ENCODE measurements at places on chromosomes 5 and 9. TPM values are rescaled to one million over a fixed set of nuclear protein-coding genes. Genes with fewer than 3 reads are reported as not detected.

Gene GAPT
- not detected for total RNA-seq

Gene PPP1R26
- 1.2 TPM for total RNA-seq

Gene TMEM171
- not detected for total RNA-seq

- no peaks in the 10 kb centered on the region for H3K36me3 ChIP-seq
- no peak for DNase-seq
- H3K27me3 ChIP-seq: no peaks in the 10 kb centered on the region
These were observed 97.6 kb downstream of the NUDT12 start for GRCh38 chr5:103464835-103465484.

- no peak overlapping the region for H3K4me3 ChIP-seq
- DNase-seq: no peak
- no peaks in the 10 kb centered on the region for H3K36me3 ChIP-seq
- H3K27ac ChIP-seq: no peak overlapping the region
- H3K27me3 ChIP-seq: peaks cover 20% of the 10 kb centered on the region
These were observed 21.4 kb downstream of the GARNL3 start for GRCh38 chr9:127285965-127286364.

GRCh38 chr5:146825033-146825432 lies 53.5 kb downstream of the PPP2R2B start:
- no peaks in the 10 kb centered on the region for H3K4me1 ChIP-seq
- H3K4me3 ChIP-seq: no peak overlapping the region
- H3K36me3 ChIP-seq: no peaks in the 10 kb centered on the region
- DNase-seq: no peak
- no peak overlapping the region for H3K27ac ChIP-seq

Measured in activated T-helper 1 cell treated with anti-CD3 and anti-CD28 coated beads, Interleukin-12 subunit alpha, Interleukin-12 subunit beta, Interleukin-2, Interleukin-4 antibody, amounts not matched to agents 30 ng/mL and 10 ng/mL and 1 ng/mL, durations not matched to agents 14 hours and 24 hours and 36 hours (primary cell).